ENCODE measurements at places on chromosomes 6 and 20.

DNA sequence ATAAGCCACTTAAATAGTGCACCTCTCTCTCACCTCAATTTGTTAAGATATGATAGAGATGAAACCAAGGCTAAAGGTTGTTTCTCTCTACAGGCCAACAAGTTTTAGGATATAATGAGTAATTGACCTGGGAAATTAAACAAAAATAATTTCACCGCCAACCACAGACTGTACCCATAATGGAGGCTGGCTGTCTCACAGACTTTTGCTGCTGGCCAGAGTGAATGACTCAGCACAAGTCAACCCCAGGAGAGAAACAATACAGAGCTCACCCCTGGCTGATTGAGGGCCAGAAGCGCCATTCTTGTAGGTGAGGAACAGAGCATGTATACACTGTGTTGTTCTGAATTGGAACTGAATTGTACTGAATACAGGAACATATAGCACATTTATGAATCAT lies 99.9 kb downstream of the CAP2 start:
- DNase-seq: no peak

DNA sequence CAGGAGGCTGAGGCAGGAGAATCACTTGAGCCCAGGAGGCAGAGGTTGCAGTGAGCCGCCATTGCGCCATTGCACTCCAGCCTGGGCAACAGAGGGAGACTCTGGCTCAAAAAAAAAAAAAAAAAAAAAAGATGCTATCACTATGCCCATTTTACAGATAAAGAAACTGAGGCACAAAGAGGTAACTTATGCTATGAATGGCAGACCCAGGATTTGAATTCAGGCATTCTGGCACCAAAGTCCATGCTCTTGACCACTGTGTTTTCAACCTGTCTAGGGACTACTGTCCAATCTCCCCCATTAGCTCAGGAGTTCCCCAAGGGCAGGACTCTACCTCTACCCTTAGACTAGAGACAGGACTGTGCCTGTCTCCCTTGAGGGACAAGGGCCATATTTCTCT lies 9.1 kb upstream of the MDFI start:
- DNase-seq: no peak

- no peak for DNase-seq
Measured at GRCh38 chr20:53138454-53139262, 166.5 kb downstream of the TSHZ2 start.

- no peak for DNase-seq
Measured at GRCh38 chr6:21342501-21342900, 251.1 kb upstream of the SOX4 start.

GRCh38 chr6:168242940-168243225 lies 76.7 kb downstream of the DACT2 start:
- no peak for DNase-seq

DNA sequence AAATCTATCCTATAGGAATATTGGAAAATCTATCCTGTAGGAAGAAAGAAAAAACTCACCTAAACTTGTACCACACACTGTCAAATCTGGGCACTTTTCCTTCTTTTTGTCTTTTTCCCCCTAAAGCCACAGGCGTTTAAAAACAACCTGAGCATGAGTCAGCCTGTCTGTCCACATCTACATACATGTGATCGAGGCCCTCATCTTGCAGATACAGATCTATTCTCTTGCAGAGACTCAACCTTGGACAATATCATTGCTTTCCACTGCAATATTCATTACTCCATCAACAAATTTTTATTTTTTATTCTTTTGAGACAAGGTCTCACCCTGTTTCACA lies 95.9 kb upstream of the IYD start:
- DNase-seq: no peak

Data from globus pallidus (tissue), 1 donor.